Progenitor cell of endocrine pancreas (in vitro differentiated cells): ENCODE measurements at places on chromosomes 6 and 20. TPM values are rescaled to one million over a fixed set of nuclear protein-coding genes. Genes with fewer than 3 reads are reported as not detected.

GLP1R gene
- total RNA-seq, result 3.9 and 4.0 TPM in 2 replicates

SIRPB1 gene
- 0.96 and 1.6 TPM in 2 replicates for total RNA-seq

MTFR2 gene
- 2.9 and 3.8 TPM in 2 replicates for total RNA-seq

MOCS3 gene
- 5.6 and 5.8 TPM in 2 replicates for total RNA-seq

NKX2-2 gene
- 15.5 and 16.1 TPM in 2 replicates for total RNA-seq

DNA sequence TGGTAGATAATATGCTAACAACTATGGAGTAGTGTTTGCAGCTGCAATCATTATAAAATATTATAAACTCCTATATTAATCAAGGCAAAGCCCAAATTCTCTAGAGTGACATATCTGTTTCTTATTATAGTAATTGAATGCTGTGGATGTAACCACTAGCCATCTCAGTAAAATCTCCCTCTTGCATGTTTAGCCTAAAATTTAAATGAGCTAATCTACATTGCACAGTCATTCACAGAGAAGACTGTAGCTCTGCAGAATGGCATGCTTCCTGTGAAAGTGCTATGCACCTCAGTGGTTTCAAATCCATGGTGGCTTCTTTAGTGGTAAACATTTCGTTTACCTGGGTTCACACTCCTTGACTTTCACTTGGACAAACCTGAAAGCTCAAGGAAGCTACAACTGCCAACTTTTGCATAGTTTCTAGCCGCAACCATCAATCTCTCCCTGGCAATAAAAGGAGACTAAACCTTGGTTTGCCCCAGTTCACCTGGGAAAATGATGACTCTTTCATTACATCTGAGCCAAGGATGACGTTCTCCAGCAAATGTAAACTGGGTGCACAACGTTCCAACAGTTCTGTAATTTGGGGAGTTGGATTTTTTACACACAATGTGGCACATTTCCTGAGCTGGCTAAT is 47.2 kb downstream of the FILIP1 start:
- no peak overlapping the region for H3K4me3 ChIP-seq
- no peaks in the 10 kb centered on the region for H3K4me1 ChIP-seq
- no peak for DNase-seq
- no peak overlapping the region for H3K27ac ChIP-seq
- H3K36me3 ChIP-seq, result no peaks in the 10 kb centered on the region
- no peaks in the 10 kb centered on the region for H3K27me3 ChIP-seq

GRCh38 chr20:49887251-49888211 is 27.8 kb downstream of the SPATA2 start:
- H3K4me3 ChIP-seq, result no peak overlapping the region
- no peak for DNase-seq
- H3K27me3 ChIP-seq, result no peaks in the 10 kb centered on the region

DNA sequence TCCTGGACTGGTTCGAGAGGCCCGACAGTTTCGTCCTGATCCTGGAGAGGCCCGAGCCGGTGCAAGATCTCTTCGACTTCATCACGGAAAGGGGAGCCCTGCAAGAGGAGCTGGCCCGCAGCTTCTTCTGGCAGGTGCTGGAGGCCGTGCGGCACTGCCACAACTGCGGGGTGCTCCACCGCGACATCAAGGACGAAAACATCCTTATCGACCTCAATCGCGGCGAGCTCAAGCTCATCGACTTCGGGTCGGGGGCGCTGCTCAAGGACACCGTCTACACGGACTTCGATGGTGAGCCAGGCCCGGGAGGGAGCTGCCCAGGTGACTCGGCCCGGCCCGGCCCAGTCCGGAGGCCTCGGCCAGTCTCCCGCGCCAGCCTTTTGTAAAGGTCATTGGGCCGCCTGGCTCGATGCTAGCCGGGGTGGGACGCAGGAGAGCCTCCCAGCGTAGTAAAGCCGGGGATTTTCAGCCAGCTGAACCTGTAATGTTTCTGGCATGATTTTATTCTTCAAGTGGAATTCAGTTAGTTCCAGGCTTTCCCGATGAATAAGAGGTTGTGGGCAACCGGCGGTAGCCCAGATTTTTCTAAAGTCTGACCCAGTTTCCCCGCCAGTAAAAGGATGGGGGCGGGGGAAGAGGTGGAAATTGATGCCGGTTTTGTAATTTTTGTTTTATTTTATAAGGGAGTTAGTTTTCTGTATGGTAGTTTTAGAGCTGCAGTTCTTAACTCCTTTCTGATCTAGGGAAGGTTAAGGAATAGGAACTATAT is 1.4 kb downstream of the PIM1 start:
- peak; percentile 23 for DNase-seq
- H3K27me3 ChIP-seq, result peaks cover 14% of the 10 kb centered on the region
- H3K4me1 ChIP-seq, result peaks cover 26% of the 10 kb centered on the region
- H3K4me3 ChIP-seq, result peak overlapping the region; percentile 90
- peaks cover 14% of the 10 kb centered on the region for H3K36me3 ChIP-seq

DNA sequence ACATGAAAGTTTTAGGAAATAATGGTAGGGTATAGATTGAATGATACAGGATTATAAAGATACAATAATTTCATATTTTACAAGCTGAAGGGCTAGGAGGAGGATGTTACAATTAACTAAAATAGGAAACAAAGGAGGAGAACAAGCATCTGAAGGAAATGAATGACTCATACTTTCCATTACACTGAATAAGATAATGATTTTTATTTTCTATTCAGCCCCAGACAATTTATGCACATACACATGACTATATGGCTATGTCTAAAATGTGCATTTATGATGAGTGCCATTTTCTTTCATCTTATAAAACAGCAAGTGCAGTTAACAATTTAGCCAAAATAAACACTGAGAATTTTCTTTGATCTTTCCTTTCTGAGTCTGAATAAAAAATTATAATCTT is 994.6 kb upstream of the ADGRB3 start:
- no peak for DNase-seq
- H3K4me1 ChIP-seq, result no peaks in the 10 kb centered on the region
- no peaks in the 10 kb centered on the region for H3K27me3 ChIP-seq

DNA sequence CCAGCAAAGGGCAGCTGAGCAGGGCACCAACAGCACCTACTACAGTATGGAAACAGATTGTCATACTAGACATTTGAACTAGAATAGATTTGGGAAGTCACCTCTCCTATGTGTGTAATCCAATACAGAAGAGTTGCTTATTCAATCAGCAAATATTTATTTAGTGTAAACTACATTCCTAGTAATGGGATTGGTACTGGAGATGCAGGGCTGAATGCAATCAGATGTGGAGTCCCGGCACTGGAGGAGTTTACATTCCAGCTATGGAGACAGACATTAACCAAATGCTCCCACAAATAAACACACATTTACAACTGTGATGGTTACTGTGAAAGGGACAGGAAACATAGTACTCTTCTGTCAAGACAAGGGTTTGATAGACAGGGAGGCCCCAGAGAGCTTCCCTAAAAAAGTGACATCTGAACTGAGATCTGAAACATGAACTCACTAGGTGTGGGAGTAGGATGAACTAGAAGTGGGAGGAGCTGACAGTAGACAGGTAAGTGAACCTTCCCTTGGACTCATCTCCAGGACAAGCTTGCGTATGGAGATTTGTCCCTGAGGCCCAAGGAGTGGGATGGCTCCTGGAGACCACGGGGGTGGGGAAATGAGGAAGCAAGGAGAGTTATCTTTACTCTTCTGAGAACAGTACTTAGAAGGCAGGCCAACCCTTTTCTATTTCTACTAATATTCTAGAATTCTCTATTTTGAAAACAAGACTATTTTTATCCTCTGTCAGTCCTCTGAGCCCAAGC is 420.5 kb downstream of the MAFB start:
- H3K36me3 ChIP-seq, result no peaks in the 10 kb centered on the region
- H3K4me3 ChIP-seq, result no peak overlapping the region
- no peak overlapping the region for H3K27ac ChIP-seq
- no peaks in the 10 kb centered on the region for H3K4me1 ChIP-seq

DNA sequence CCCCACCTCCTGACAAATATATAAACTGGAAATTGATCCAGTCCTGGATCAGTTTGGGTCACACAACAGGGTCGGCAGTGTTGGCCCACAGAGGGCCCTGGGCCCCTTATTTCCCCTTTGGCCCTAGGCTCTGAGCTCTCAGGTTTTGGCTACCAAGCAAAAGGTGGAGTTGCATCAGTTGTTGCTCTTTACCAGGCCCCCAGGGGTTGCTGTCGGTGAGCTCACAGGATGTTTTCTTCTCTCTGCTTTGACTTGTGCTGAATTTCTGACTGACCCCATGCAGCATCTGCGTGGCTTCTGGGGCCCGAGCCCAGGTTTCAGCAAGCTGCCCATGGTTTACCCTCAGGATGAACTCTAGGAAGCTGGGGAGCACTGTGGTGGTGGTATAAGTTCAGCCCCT is 44.6 kb downstream of the PPARD start:
- peaks cover 9% of the 10 kb centered on the region for H3K36me3 ChIP-seq
- H3K4me3 ChIP-seq, result no peak overlapping the region
- no peak overlapping the region for H3K27ac ChIP-seq
- no peak for DNase-seq
- H3K27me3 ChIP-seq, result no peaks in the 10 kb centered on the region

- no peak overlapping the region for H3K27ac ChIP-seq
- H3K36me3 ChIP-seq, result no peaks in the 10 kb centered on the region
- H3K27me3 ChIP-seq, result peaks cover 34% of the 10 kb centered on the region
- DNase-seq, result no peak
These were observed 17.2 kb upstream of the TAGAP start for GRCh38 chr6:159061805-159062563.

DNA sequence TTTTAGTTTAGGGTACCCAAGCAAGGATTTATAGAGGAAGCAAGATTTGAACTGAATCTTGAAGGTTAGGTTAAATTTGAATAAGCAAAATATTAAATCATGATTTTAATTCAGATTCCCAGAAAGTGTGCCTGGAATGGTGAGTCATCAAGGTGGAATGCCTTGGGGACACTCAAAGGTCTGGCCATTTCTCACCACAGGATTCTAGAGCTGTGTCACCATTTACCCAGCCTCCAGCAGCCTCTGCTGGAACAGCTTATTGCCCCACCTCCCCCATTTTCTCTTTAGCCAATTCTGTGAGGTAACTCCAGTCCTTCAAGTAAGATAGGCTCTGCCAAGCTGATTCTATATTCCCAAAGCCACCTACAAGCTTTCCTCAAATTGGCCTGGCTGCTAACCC is 181.4 kb downstream of the SIM1 start:
- no peaks in the 10 kb centered on the region for H3K27me3 ChIP-seq
- no peak overlapping the region for H3K27ac ChIP-seq
- no peak overlapping the region for H3K4me3 ChIP-seq
- no peak for DNase-seq
- H3K4me1 ChIP-seq, result peaks cover 6% of the 10 kb centered on the region
- H3K36me3 ChIP-seq, result no peaks in the 10 kb centered on the region

- no peak overlapping the region for H3K27ac ChIP-seq
- H3K4me3 ChIP-seq, result no peak overlapping the region
- no peaks in the 10 kb centered on the region for H3K4me1 ChIP-seq
- no peak for DNase-seq
- no peaks in the 10 kb centered on the region for H3K36me3 ChIP-seq
These were observed 276.9 kb downstream of the BMP7 start for GRCh38 chr20:56989516-56989915.

DNA sequence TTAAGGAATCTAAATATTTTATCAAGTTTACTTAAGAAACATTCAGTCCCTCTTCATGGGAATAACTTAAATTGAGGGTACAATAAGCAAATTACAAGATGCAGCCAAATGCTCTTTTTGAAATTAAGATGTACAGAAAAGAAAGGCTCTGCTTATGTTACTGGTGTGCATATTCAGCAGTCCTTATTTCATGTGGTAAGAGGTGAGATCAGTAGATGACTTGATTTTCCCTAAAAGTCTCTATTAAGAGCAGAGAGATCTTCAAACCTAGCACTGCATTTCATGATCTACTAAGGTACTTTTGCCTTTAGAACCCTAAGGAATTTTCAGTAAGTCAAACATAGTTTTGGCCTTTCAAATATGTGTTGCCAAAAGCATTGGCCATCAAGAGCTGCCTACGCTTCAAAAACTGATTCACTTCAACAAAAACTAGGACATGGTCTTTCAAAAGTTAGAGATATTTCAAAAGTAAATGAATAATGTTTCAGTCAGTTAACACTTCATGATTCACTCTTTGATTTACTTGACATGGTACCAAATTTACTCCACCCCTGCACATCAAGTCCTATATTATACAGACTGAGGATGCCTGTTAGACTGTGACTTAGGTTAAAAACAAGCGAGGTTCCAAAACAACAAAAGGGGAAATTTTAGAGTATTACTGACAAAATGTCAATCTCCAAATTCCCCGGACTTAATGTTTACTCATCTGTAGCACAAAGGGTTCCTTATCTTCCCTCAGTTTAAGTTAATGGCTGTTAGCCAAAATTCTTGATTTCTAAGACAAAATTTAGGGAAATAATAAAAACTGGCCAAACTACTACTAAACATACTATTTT is 19.2 kb downstream of the C6orf62 start:
- H3K27ac ChIP-seq, result peak overlapping the region; percentile 67
- no peak overlapping the region for H3K4me3 ChIP-seq
- peaks cover 10% of the 10 kb centered on the region for H3K4me1 ChIP-seq
- H3K36me3 ChIP-seq, result peaks cover 22% of the 10 kb centered on the region
- no peak for DNase-seq

DNA sequence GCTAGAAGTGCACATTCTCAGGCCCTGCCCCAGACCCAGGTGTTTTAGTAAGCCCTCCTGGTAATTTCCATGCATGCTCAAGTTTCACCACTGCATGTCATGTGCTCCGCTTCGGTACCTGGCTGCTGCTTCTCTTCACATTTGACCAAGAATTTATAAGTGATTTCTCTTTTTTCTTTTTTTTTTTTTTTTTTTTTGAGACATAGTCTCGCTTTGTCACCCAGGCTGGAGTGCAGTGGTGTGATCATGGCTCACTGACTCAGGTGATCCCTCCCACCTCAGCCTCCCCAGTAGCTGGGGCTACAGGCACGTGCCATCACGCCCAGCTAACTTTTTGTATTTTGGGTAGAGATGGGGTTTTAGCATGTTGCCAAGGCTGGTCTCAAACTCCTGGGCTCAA is 16.0 kb downstream of the TM9SF4 start:
- no peak overlapping the region for H3K27ac ChIP-seq
- no peak overlapping the region for H3K4me3 ChIP-seq
- peaks cover 2% of the 10 kb centered on the region for H3K4me1 ChIP-seq
- no peak for DNase-seq
- no peaks in the 10 kb centered on the region for H3K27me3 ChIP-seq

DNA sequence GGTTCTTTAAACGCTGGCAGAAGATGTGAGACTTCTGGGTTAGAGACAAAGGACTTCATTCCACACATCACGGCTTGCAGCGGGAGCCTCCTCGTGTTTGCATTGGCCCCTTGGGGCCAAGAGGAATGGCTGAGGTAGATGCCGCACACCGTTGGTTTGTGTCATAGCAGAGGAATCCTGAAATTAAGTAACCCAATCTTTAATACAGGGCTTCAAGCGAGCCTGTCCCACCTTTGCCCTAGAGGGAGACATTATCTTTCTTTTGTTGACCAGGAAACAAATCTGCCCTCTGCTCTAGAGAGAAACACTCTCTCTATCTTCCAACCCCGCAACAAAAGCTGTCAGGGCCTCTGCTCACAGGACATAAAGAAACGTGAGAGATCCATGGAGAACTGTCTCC is 277.5 kb upstream of the ZFP64 start:
- H3K4me1 ChIP-seq, result peaks cover 7% of the 10 kb centered on the region
- DNase-seq, result no peak
- H3K27me3 ChIP-seq, result no peaks in the 10 kb centered on the region
